ENCODE measurements at places on chromosomes 1 and 21. TPM values are rescaled to one million over a fixed set of nuclear protein-coding genes. Genes with fewer than 3 reads are reported as not detected.

DNA sequence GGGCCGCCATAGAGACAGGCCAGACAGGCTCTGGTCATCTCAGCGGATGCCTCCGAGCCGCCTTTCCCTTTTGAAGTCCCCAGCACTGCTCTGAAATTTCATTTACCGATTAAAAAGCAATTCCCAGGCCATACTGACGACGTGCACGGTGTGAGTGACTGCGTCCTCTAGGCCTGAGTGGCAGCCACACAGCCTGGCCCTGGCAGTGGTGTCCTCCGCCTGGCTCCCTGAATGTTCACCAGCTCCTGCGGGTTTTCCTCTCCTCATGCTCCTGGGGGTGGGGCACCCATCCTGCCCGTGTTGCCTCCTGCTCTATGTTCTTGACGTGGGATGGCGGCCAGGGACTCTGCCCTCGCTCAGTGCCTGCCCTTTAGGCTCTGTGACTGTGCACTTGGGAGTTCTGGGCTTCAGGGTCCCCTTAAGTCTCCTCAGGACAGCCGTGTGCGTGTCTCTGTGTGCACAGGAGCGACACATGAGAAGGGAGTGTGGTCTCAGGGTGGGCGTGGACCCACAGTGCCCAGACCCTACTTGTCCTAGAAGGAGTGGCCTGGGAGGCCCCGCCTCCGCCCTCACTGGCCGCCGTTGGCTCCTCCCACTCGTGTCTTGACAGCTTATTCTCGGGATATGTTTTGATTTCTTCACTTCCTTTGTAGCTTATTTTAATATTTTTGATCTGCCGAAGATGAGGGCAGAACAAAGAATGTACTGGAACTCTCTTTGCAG lies 3.6 kb downstream of the SKI start:
- no peak for DNase-seq

GRCh38 chr1:15691434-15692032 lies 7.4 kb downstream of the PLEKHM2 start:
- no peak for DNase-seq

- no peak for DNase-seq
Measured at GRCh38 chr1:161350671-161351070, 17.0 kb downstream of the CFAP126 start.

Gene BEND5
- not detected for total RNA-seq

Gene DNASE2B
- total RNA-seq, result not detected

Gene SIKE1
- 89.6 TPM for total RNA-seq

Gene SHISA4
- total RNA-seq, result 36.9 TPM

Gene GPR157
- total RNA-seq, result 6.4 TPM

Measured in Caki2 (cell line).